ENCODE measurements at places on chromosomes 4 and X. TPM values are rescaled to one million over a fixed set of nuclear protein-coding genes. Genes with fewer than 3 reads are reported as not detected.

The WDFY3 gene
- total RNA-seq, result 89.1 TPM

The ITGB1BP2 gene
- 26.8 TPM for total RNA-seq

The NOX1 gene
- total RNA-seq, result not detected

The GRK4 gene
- total RNA-seq, result 5.4 TPM
